ENCODE measurements at places on chromosomes 2 and 18. TPM values are rescaled to one million over a fixed set of nuclear protein-coding genes. Genes with fewer than 3 reads are reported as not detected.

Gene GKN1
- not detected for total RNA-seq

DNA sequence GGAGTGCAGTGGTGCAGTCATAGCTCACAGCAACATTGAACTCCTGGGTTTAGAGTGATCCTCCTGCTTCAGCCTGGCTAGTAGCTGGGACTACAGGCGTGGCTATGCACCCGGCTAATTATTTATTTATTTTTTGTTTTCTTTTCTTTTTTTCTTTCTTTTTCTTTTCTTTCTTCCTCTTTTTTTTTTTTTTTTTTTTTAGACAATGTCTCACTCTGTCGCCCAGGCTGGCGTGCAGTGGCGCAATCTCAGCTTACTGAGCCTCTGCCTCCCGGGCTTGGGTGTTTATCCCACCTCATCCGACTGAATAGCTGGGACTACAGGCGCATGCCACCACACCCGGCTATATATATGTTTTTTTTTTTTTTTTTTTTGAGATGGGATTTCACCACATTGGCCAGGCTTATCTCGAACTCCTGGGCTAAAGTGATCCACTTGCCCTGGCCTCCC lies 1.4 kb upstream of the ANXA4 start:
- H3K4me1 ChIP-seq: peaks cover 10% of the 10 kb centered on the region
- DNase-seq: no peak
- no peak overlapping the region for H3K27ac ChIP-seq
- peak overlapping the region; percentile 89 for H3K4me3 ChIP-seq
- H3K36me3 ChIP-seq: no peaks in the 10 kb centered on the region

DNA sequence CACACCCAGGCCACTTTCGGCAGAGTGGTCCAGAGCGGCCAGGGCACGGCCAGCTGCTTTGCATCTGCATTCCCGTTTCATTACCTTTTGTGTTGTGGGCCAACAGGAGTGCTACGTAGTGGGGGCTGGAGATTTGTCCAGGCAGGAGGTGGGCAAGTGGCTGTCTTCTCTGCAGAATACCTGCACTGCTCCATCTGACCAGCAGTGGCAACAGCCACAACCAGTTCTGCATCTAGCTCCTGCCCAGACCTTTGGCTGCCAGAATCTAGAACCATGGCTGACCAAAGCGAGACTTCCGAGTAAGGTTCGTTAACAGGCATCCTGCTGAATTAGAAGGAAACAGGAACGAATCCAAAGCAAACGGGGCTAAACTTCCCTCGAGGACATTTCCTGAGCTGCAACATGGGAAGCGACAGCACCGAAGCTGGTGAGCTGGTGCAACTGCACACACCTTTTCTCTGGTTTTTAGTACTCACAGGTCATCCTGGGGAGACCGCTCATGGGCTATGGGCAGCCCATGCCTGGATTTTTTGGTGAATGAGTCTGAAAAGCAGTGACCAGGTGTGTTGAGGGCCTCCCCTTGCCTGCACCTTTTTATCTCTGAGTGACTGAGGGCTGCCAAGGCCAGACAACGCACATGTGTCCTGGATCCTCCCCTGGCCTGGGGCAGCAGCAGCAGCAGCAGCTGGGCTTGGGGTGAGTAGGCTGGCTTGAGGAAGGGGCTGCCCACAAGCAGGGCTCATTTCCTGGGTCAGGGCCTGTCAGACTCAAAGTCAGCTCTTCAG lies 10.5 kb downstream of the GDF7 start:
- peaks cover 42% of the 10 kb centered on the region for H3K27me3 ChIP-seq
- H3K4me1 ChIP-seq: peaks cover 3% of the 10 kb centered on the region
- DNase-seq: no peak
- H3K36me3 ChIP-seq: peaks cover 7% of the 10 kb centered on the region

DNA sequence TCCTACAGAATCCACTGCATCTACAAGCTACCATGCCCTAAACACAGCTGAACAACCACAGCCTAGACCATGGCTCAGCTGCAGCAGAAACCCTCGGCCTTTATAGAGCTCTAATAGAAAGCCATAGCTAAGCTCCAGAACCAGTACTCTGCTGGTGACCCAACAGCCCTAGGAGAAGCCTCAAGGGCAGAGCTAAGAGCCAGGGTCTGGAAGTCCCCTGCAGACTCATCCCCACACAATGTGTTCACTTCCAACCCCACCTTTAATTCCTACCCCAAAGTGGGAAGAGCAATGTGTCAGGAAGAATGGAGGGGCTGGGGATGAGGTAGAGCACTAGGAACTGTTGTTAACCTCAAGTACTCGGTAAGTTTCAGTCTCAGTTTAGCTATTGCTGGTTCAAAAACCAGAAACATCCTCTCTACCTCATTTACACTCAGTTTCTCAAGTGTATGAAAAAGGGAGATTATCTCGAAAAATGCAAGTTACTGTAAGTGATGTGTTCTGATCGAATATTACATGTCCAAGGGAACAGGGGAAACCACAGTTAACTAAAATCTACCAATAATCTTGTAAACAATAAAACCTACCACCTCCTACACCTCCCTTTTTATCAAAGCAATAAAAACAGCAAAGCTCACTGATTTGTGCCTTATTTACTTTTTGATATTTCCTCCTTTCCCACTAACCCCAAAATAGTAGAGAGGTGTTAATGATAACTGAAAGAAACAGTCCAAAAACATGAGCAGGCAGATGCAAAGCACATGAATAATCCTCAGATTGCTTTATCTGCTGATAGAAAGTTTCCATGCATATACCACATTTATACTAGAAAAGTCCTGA lies 36.2 kb downstream of the THADA start:
- no peaks in the 10 kb centered on the region for H3K27me3 ChIP-seq
- no peak for DNase-seq
- H3K27ac ChIP-seq: no peak overlapping the region
- H3K4me1 ChIP-seq: no peaks in the 10 kb centered on the region

GRCh38 chr2:64837925-64838641 lies 151.1 kb upstream of the SLC1A4 start:
- H3K27ac ChIP-seq: no peak overlapping the region
- H3K4me3 ChIP-seq: no peak overlapping the region
- peaks cover 27% of the 10 kb centered on the region for H3K4me1 ChIP-seq
- no peaks in the 10 kb centered on the region for H3K36me3 ChIP-seq

- H3K27me3 ChIP-seq: no peaks in the 10 kb centered on the region
- H3K36me3 ChIP-seq: no peaks in the 10 kb centered on the region
- no peak overlapping the region for H3K27ac ChIP-seq
These were observed 6.8 kb upstream of the ARHGAP25 start for GRCh38 chr2:68727683-68728375.

Gene PROKR1
- total RNA-seq: 0.16 TPM

Gene RND3
- 49.7 TPM for total RNA-seq

Gene AQP4
- not detected for total RNA-seq

- no peaks in the 10 kb centered on the region for H3K4me1 ChIP-seq
- peaks cover 1% of the 10 kb centered on the region for H3K27me3 ChIP-seq
- no peaks in the 10 kb centered on the region for H3K36me3 ChIP-seq
- H3K27ac ChIP-seq: no peak overlapping the region
These were observed 27.8 kb downstream of the CACNB4 start for GRCh38 chr2:152071092-152071491.

Gene NT5C1B
- not detected for total RNA-seq

Gene CLEC4F
- total RNA-seq: not detected

Gene PRSS56
- 52.4 TPM for total RNA-seq

Gene SPP2
- total RNA-seq: not detected

GRCh38 chr18:12540751-12541150 lies 117.2 kb downstream of the SPIRE1 start:
- peaks cover 41% of the 10 kb centered on the region for H3K36me3 ChIP-seq
- H3K27me3 ChIP-seq: no peaks in the 10 kb centered on the region
- H3K4me1 ChIP-seq: no peaks in the 10 kb centered on the region

Gene SLC23A3
- total RNA-seq: 1.5 TPM

GRCh38 chr18:55910296-55910695 lies 322.3 kb upstream of the TCF4 start:
- no peak overlapping the region for H3K27ac ChIP-seq
- no peak for DNase-seq
- H3K4me3 ChIP-seq: no peak overlapping the region
- H3K36me3 ChIP-seq: peaks cover 8% of the 10 kb centered on the region

Gene MERTK
- 3.3 TPM for total RNA-seq

Gene ENOSF1
- 83.3 TPM for total RNA-seq
